ENCODE measurements at places on chromosomes 11 and 22.

GRCh38 chr11:89516496-89516895 is 25.3 kb upstream of the NOX4 start:
- DNase-seq, result no peak

GRCh38 chr22:38774496-38775166 is 18.8 kb upstream of the SUN2 start:
- no peak for DNase-seq

GRCh38 chr11:117946156-117946841 is 17.1 kb upstream of the TMPRSS13 start:
- no peak for DNase-seq

GRCh38 chr22:37801946-37802309 is 5.8 kb upstream of the GCAT start:
- no peak for DNase-seq

DNA sequence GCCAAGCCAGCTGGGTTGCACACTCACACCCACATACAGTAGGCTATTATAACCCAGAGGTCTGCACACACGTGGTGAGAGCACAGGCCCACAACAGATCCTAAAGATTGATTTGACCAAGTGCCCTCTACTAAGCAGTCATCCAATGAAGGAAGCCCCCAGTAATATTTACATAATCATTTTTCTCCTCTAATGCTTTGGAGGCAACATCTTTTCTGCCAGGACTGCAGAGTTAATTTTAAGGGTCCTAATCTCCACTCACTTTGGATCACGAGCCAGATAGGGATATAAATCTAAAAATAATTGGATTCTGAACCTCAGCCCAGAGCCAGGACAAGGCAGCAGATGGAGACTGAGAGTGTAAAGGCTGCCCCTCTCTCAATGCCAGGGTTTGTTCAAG is 49.1 kb upstream of the MTNR1B start:
- DNase-seq, result no peak

- DNase-seq, result no peak
Observed at GRCh38 chr22:28231441-28231840, 312.4 kb upstream of the PITPNB start.

GRCh38 chr22:47472636-47473035 is 710.2 kb downstream of the TBC1D22A start:
- no peak for DNase-seq

DNA sequence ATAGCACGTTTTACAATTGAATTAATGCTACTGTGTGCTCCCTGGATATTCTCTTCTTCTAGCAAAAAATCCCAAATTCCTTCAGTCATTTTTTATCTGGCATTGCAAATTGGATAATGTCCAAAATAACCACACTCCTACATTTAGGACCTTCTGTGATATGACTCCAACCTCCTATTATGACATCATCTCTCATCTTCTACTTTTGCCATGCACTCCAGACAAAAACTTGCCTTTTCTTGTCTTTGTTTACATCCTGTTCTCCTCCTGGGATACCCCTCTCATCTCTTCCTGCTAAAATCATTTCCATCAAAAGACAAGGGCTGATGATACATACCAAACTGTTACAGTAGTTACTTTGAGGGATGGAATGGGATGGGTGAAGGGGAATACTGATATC is 20.6 kb upstream of the TMEM218 start:
- DNase-seq, result no peak

- DNase-seq, result no peak
Observed at GRCh38 chr11:75514596-75514995, 11.1 kb downstream of the GDPD5 start.

DNA sequence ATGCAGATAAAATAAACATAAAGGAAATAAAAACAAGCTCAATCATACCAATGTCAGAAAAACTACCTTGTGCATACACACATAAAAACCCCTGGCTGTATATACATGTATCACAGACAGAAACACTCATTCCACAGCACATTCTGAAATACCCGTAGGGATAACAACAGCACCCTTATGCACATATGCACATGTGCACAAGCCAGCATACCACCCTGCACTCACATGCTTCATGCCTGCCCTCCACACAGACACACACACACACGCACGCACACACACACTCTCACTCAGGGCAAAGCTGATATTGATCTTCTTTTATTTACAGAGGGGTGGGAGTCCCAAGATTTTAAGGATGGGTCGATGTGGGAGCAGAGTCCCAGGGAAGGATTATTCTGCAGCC is 92.1 kb downstream of the CSNK2A3 start:
- no peak for DNase-seq
